ENCODE measurements at places on chromosomes 4 and X.

GRCh38 chr4:169658196-169658595, 37.8 kb downstream of the CLCN3 start:
- DNase-seq, result no peak
- peaks cover 15% of the 10 kb centered on the region for H3K36me3 ChIP-seq

DNA sequence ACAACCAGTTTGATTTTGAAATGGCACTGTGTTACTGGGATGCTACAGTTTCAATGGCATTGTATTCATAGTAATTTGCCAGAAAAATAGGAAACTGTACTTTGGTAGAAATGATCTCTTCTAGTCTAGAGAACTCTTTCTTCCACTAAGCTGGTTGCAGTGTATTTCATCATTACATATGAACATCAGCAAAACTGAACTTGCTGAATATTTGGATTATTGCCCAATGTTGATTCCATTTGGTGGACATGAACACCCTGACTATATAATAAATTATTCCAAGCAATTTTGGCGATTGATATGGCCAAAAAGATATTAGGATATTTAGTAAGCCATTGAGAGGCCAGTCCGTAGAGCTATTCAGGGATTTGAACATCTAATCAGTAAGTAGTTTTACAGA, 191.8 kb upstream of the CXorf66 start:
- H3K4me1 ChIP-seq, result no peaks in the 10 kb centered on the region
- DNase-seq, result no peak
- H3K27me3 ChIP-seq, result no peaks in the 10 kb centered on the region
- no peak overlapping the region for H3K4me3 ChIP-seq

DNA sequence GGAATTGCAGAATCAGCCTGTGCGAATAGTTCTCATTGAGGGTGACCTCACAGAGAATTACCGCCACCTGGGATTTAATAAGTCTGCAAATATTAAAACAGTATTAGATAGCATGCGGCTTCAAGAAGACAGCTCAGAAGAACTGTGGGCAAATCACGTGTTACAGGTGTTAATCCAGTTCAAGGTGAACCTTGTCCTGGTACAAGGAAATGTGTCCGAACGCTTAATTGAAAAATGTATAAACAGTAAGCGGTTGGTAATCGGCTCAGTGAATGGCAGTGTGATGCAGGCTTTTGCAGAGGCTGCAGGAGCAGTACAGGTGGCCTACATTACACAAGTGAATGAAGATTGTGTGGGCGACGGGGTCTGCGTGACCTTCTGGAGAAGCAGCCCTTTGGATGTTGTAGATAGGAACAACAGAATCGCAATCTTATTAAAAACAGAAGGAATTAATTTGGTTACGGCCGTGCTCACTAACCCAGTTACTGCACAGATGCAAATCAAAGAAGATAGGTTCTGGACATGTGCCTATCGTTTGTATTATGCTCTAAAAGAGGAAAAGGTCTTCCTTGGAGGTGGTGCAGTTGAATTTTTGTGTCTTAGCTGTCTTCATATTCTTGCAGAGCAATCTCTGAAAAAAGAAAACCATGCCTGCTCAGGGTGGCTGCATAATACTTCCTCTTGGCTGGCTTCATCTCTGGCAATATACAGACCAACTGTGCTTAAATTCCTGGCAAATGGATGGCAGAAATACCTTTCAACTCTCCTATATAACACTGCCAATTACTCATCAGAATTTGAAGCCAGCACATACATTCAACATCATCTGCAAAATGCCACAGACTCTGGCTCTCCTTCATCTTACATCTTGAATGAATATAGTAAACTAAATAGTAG, 10.7 kb downstream of the BBS12 start:
- no peak overlapping the region for H3K4me3 ChIP-seq
- no peaks in the 10 kb centered on the region for H3K27me3 ChIP-seq
- DNase-seq, result no peak
- no peak overlapping the region for H3K27ac ChIP-seq

GRCh38 chr4:110292994-110293744, 94.8 kb upstream of the ELOVL6 start:
- no peaks in the 10 kb centered on the region for H3K36me3 ChIP-seq
- peaks cover 43% of the 10 kb centered on the region for H3K27me3 ChIP-seq
- H3K4me3 ChIP-seq, result no peak overlapping the region
- DNase-seq, result no peak

GRCh38 chr4:129111919-129112318, 16.0 kb downstream of the C4orf33 start:
- H3K4me3 ChIP-seq, result no peak overlapping the region
- peaks cover 22% of the 10 kb centered on the region for H3K36me3 ChIP-seq
- DNase-seq, result no peak
- H3K27me3 ChIP-seq, result no peaks in the 10 kb centered on the region
- H3K27ac ChIP-seq, result no peak overlapping the region

DNA sequence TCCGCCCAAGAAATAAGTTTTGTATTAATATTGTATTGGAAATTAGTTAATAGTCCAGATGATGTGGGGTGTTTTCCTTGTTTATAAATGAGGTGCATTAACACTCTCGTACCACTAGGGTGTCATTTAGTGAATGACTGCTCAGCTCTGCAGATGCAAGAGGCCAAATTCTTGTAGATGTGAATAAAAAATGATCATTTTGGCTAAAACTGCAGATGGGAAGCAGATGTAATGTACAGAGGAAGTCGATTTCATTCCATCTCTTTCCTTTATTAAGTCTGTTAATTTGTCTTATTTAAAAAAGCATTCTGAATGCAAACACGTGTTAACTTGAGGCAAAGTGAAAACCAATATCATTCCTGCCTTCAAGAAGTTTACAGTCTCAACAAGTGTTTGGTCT, 108.1 kb downstream of the DHX15 start:
- no peaks in the 10 kb centered on the region for H3K36me3 ChIP-seq
- no peak overlapping the region for H3K4me3 ChIP-seq
- no peak overlapping the region for H3K27ac ChIP-seq
- no peak for DNase-seq

DNA sequence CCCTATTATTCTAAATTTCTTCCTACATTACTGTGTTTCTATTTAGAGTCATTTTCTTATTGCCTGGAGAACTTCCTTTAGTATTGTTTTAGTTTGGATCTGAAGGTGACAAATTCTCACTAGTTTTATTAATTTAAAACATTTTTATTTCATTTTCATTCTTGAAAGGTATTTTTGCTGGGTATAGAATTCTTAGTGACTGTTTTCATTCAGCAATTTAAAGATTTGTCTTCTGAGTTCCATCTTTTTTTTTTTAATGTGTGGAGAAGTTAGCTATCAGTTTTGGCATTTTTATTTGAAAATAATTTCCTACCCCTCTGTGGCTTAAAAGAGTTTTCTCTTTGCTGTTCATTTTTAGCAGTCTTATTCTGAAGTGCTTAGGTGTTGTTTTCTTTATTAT, 169.2 kb downstream of the FRAS1 start:
- H3K27me3 ChIP-seq, result peaks cover 13% of the 10 kb centered on the region

GRCh38 chr4:107740381-107740780, 20.3 kb upstream of the PAPSS1 start:
- no peak for DNase-seq
- H3K36me3 ChIP-seq, result no peaks in the 10 kb centered on the region
- no peaks in the 10 kb centered on the region for H3K4me1 ChIP-seq

DNA sequence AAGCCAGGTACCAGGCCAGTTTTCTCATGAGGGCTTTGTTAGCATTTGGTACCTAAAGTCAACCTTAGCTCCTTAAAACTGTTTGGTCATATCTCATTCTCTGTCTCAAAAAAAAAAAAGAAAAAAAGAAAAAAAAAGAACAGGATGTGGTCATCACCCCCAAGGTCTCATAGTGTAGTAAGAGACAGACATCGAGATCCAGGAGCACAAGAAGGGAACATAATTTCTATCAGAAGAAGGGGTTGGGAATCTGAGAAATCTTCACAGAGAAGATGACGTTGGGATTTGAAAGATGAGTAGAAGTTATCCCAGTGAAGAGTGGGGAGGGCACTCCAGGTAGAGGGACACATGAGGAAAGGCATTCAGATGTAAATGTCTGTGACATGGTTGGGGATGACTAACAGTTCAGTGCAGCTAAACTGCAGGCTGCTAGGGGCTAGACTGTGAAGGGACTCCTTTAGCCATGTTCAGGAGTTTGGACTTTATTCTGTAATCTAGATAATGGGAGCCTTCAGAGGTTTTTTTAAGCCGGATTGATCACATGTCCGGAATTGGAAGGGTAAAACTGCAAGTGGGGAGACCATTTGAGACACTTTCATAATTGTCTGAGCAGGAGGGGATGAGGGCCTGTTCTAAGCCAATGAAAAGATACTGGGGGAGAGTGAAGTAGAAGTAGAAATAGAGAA, 26.9 kb upstream of the GJB1 start:
- H3K27me3 ChIP-seq, result no peaks in the 10 kb centered on the region
- H3K36me3 ChIP-seq, result peaks cover 4% of the 10 kb centered on the region
- no peak for DNase-seq
- peaks cover 38% of the 10 kb centered on the region for H3K4me1 ChIP-seq

GRCh38 chrX:2766906-2767305, 15.1 kb downstream of the XG start:
- no peak overlapping the region for H3K27ac ChIP-seq
- H3K4me1 ChIP-seq, result no peaks in the 10 kb centered on the region
- H3K4me3 ChIP-seq, result no peak overlapping the region
- no peaks in the 10 kb centered on the region for H3K27me3 ChIP-seq
- no peaks in the 10 kb centered on the region for H3K36me3 ChIP-seq

GRCh38 chrX:103437147-103437873, 61.0 kb downstream of the BEX3 start:
- H3K36me3 ChIP-seq, result no peaks in the 10 kb centered on the region
- H3K4me3 ChIP-seq, result no peak overlapping the region
- no peak for DNase-seq
- no peak overlapping the region for H3K27ac ChIP-seq
- H3K4me1 ChIP-seq, result no peaks in the 10 kb centered on the region
- H3K27me3 ChIP-seq, result no peaks in the 10 kb centered on the region

DNA sequence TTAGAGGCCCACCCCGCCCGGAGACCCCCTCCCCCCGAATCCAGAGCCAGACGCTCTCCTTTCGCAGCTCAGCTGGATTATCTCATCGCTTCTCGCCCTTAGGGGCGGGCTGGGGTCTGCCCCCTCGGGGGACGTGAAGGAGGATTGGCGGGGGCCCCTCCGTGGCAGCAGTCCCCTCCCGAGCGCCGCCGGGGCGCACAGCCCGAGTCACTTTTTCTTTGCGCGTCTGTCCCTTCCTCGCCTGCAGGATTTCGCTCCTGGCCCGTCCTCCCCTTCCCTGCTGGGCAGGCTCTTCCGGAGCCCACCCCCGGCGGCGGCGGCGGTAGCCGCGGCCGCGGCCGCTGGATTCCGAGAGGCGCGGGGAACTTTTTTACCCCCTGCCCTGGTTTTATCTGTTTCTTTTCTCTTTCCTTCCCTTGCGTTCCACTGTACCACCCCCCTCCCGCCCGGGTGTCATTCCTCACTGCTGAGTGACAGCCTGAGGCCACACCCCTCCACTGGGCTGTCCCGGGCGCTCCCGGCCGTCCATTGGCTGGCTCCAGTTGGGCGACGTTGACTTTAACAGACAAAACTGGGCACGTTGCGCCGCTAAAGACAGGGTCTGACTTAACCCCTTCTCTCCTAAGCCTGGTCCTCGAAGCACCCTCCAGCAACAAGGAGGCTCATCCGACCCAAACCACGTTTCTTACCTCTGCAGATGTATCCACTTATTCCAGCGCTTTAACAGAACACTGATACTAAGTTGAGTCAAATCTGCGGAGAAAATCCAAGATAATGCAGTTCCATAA, 492 bp upstream of the NKX3-2 start:
- H3K4me1 ChIP-seq, result peaks cover 37% of the 10 kb centered on the region
- peaks cover 10% of the 10 kb centered on the region for H3K36me3 ChIP-seq
- H3K27ac ChIP-seq, result peak overlapping the region; percentile 46

DNA sequence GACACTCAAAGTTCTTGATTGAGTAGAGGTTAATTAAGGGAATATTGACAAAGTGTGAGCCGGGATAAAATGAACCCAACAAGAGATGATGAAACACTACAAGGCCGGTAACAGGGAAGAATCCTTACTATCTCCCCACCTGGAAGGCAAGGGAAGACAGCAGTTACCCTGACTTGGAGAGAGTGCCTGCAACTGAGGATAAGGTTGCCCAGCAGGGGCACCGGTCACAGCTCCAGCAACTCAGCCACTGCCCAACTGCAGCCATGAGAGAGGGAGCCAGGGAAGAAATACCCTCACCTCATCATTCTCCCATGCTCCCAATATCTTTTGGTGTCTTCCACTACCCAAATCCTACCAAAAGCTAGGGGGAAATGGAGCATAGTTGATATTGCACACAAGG, 212.7 kb downstream of the KCTD8 start:
- no peak for DNase-seq
- H3K4me1 ChIP-seq, result no peaks in the 10 kb centered on the region
- H3K36me3 ChIP-seq, result no peaks in the 10 kb centered on the region
- no peak overlapping the region for H3K27ac ChIP-seq
- no peaks in the 10 kb centered on the region for H3K27me3 ChIP-seq
- no peak overlapping the region for H3K4me3 ChIP-seq

- H3K27me3 ChIP-seq, result peaks cover 21% of the 10 kb centered on the region
- DNase-seq, result no peak
- peak overlapping the region; percentile 55 for H3K4me3 ChIP-seq
- no peaks in the 10 kb centered on the region for H3K36me3 ChIP-seq
Observed at GRCh38 chrX:129653971-129654651, 645 bp downstream of the APLN start.

- H3K4me3 ChIP-seq, result no peak overlapping the region
- no peaks in the 10 kb centered on the region for H3K36me3 ChIP-seq
- no peaks in the 10 kb centered on the region for H3K4me1 ChIP-seq
- no peak overlapping the region for H3K27ac ChIP-seq
- no peaks in the 10 kb centered on the region for H3K27me3 ChIP-seq
- no peak for DNase-seq
Observed at GRCh38 chrX:37594755-37595382, 23.4 kb downstream of the LANCL3 start.

DNA sequence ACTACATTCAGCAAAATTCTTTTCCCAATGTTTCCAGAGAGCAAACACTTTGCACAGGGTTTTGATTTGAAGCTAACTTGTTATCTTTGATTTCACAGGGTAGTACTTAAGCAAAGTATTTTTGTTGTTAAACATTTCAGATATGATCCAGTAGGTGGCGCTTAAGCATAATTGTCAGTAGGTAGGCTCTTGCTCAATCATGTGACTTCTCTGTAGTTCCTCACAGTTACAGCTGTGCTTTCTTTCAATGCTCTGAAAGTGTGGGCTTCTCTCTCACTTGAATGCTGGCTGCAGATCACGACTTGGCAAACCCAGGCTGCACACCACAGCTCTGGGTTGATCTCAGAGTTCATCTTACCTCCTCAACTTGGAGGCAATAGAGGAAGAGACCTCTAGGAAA, 1016.5 kb downstream of the SH3BGRL start:
- no peak overlapping the region for H3K27ac ChIP-seq
- H3K27me3 ChIP-seq, result no peaks in the 10 kb centered on the region
- DNase-seq, result no peak
- H3K4me3 ChIP-seq, result no peak overlapping the region
- no peaks in the 10 kb centered on the region for H3K4me1 ChIP-seq

DNA sequence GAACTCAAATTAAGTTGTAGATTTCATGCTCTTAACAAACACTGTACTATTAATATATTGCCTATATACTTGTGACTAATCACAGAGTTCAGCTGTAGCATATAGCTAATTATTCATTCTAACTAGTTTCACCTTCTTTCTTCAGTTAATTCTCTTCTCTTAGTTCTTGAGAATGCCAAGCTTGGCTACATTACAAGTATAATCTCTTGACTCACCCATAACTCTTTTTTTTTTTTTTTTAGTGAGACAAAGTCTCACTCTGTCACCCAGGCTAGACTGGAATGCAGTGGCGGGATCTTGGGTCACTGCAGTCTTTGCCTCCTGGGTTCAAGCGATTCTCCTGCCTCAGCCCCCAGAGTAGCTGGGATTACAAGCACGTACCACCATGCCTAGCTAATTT, 5.4 kb downstream of the KLHL5 start:
- no peak overlapping the region for H3K27ac ChIP-seq
- no peak overlapping the region for H3K4me3 ChIP-seq
- H3K27me3 ChIP-seq, result no peaks in the 10 kb centered on the region
